Right atrium auricular region (tissue), 2 donors: ENCODE measurements at places on chromosomes 4 and X.

DNA sequence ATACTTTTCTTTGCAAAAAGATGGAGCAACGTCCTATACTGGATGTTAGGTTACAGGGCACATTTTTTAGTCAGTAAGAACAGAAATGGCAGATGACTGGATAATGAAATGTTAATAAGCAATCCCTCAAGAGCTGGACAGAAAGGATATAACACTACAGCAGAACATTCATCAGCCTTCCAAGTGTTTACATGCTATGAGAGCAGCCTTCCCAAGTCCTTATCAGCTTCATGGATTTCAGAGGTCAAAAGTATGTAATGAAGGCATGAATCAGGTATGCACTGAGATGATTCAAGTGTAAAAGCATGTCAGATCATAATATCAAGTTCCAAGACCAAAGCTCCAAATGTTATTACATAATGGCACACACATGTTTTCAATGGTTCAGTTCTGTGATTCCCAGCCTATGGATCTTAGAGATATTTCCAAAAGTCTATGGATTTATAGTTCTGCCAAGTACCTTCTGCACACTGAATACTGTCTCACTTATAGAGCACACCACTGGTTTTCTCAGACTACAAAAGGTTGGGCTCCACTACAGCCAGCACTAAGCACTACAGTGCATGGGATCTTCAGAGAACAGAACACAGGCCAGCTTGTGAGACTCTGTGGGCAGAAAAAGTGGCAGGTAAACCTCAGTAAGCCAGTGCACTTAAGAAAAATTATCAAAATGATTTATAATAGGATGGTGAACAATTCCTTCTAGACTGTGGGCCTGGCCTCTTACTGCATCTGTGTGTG, 49.2 kb downstream of the GPC4 start:
- no peak for DNase-seq

- DNase-seq, result no peak
These were observed 18.1 kb upstream of the FAM241A start for GRCh38 chr4:112127048-112127637.

- DNase-seq, result no peak
These were observed 92.8 kb downstream of the EVC2 start for GRCh38 chr4:5615496-5616075.

DNA sequence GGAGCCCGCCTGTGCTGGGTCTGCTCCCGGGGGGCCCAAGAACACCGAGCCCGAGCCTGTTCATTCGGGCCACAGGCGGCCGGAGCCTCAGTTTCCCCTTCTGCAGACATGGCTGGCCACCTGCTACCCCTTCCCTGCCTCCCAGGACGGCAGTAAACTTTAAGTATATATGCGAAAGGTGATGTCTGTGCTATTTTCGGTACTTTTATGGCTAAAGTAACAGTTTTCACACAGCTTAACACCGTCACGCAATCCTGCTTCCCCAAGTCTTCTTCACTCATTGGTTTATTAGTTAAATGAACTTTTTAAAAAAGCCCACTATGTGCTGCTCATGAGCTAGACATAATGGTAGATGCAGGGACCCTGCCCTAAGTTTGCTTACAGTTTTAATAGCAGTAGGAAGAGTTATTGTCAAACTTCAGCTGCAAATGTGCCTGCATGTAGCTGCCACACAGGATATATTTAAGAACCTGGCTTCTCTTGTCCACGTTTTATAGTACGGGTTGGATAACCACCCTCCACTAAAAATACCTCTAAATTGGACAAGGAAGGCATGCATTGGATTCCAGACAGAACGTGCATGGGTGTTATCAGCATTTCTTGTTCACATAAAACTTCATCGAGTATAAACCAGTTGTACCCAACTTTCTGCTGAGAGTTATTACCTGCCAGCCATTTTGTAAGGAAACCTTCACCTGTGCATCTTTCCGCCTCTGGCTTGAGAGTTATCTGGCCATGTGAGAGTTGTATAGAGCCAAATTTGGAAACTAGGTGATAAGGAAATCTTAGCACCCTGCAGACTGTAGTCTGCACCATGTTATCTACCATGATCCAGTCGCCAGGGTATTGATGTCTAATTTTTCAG, 741 bp downstream of the ANAPC4 start:
- no peak for DNase-seq

DNA sequence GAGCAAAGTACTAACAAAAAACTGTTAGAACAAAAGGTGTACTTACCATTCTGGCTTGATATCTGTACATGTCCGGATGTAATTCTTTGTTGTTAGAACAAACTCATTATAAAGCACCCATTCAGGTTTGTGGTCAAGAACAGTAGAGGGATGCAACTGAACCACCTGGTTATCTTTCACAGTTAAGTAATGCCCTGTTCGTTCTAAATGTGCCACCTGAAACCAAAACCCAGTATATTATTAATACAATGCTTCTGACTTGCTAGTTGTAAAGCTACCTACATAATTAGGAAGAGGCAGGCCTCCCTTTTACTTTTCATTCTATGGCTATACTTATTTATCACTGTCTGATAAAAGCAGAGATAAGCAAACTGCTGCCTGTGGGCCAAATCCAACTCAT, 54.8 kb downstream of the DHX15 start:
- DNase-seq, result no peak

DNA sequence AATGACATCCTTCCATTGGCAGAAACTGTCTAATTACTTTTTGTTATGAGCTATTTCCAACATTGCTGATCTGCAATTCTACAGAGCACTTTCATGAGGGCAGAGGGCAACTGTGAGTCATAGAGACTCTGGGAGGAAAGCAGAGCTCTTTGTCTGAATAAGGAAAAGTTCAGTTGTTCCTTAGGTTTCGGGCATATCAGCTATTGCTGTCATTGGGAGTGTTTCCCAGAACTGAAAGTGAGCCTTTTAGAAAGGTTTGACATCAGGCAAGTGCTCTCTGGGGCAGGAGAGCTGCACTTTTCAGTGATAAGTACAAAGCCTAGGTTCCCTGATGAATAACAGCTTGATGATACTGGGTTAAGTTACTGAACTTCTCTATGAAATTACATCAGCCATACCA, 119.2 kb upstream of the EDNRA start:
- DNase-seq, result no peak

DNA sequence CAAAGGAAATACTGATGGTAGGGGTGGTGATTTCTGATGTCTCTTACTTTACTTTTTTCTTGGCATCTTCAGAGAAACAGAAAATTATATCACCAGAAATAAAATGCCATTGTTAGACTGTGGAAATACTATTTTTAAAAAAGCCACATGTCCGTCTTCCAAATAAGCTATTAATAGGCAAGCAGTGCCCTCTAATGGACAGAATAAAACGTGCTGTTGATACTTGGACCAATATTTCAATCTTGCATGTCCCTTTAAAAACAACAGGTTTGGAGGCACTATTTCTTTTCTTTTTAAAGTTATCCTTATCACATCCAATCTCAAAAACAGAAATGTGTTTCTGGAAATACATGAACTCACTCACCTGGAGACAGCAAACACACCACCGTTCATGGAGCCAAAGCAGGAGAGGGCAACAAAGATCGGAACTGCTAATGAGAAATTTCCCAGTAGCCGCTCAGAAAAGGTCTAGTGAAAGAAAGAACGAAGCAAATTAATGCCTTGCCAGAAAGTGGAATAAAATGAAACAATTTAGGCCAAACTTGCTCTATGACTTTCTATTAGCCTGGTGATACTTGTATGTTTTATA, 59.2 kb downstream of the SLC7A11 start:
- no peak for DNase-seq

DNA sequence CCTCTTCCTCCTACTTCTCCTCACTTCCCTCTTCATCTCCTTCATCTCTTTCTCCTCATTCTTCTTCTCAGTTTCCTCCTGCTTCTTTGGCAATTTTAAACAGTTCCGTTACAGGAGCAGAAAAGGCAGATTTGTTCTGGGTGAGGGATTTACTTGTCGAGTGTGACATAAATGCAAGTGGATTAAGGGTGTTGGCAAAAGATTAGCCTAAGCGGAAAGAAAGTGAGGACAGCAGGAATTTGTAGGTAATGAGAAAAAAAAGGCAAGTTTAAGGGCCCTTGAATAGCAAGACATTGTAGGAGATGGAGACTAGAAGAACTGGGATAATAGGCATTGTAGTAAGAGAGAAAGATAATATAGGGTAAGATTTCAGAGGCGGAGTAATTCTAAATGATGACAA, 841.6 kb downstream of the RAPGEF2 start:
- DNase-seq, result no peak

DNA sequence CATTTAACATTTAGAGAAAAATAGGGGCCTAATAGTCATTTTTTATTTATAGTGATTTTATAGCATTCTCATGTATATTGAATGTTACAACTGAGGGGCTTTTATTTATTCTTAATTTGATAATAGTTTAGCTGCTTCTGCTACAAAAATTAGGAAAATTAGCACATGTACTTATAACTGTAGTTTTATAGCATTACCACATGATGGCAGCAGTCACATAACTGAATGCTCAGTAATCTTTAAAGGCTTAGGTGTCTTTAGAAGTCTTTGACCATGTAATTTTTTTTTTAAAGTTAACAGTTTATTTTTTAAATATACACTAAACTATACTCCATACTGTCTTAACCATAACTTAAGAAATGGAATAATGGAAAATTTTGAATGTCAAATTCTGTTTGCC, 136.6 kb downstream of the STAG2 start:
- DNase-seq, result no peak

- DNase-seq, result no peak
These were observed 111.0 kb downstream of the FRYL start for GRCh38 chr4:48669086-48669485.

DNA sequence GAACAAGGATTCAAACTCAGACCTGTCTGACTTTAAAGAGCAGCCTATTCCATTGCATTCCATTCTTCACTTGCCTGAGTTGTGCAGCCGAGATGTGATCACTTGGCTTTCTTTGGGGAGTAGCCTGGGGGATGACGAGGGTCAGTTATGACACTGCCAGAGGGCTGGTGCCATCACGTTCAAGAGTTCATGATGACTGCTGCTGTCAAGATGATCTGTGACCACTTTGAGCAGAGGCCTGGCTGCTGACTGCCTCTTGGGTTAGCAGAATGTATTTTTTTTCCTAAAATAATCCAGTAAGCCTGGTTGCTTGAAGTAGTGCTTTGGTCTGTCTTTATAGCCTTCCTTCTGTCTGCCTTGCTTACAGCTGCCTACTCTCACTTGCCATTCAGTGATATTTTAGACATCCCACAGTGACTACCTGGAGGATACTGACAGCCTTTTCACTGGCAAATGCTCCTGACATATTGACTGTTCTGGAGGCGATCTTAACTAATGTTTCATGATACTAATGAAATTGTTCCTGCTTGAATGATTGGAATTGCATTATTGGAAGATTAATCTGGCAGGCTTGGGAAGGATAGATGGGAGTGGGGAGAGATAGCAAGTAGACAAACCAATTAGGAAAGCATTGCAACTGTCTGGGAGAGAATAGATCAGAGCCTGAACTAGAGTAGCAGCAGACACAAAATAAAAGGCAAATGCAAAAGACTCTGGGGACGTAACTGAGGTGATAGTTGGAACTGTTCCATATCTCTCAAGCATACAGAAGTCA, 221.6 kb upstream of the LCORL start:
- DNase-seq, result no peak

DNA sequence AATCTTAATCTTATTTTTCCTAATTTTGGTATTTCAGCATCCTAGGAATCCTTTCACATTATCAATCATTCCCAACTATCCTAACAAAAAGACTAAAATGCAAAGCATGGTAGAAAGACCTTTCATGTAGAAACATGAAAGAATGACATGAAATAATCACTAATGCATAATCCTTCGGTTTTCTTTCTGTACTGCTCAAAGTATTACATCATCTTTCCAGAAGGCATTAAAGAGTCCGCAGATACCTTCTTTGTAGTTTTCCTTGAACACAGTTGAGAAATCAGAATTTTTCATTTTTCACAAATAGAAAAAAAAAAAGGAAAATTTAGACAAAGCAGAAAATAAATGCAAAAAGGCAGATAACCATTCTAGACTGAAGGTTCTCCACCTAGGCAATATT, 11.5 kb downstream of the RCHY1 start:
- DNase-seq, result no peak

DNA sequence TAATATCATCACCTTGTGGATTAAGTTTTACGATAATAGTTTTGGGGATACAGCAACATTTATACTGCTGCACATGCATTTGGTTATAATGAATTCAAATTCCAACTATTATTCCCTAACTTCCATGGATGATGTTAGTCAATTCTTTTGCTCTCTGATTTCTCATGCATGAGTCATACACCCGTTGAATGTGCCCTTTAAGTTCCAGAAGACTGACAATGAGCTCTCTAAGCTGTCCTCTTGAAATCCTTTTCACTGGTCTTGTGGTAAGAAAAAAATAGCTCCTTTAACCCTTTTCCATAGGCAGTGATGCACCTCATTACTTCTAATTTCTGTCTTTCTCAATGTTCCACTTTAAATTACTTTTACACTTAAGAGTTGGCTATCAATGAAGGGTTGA, 1095.2 kb upstream of the POU3F4 start:
- no peak for DNase-seq

- DNase-seq, result no peak
These were observed 72.1 kb upstream of the DOCK11 start for GRCh38 chrX:118423558-118423957.

GRCh38 chrX:49892542-49892941, 13.3 kb downstream of the USP27X start:
- DNase-seq, result no peak

- no peak for DNase-seq
These were observed 512.2 kb downstream of the PDHA2 start for GRCh38 chr4:96352051-96352517.

DNA sequence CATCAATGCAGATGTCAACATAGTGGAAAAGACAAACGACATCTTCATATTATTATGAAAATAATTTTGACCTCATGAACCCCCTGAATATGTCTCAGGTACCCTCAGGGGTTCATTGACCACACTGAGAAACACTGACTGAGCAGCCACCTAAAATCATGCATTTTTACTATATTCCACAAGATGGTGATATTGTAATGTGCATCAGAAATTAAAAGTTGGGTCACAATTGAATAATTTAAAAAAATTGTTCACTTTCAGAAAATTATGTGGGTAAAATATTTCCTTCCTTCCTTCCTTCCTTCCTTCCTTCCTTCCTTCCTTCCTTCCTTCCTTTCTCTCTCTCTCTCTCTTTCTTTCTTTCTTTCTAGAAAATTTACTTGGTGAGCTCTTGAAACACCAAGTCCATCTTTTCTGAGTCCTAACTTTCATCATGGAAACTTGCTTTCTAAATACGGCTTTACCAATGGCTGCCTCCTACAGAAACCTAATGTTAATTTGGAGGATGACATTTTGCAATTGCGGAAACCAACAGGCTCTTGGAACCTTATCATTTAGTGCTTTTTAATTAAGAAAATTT, 103.6 kb downstream of the RTL3 start:
- no peak for DNase-seq

- DNase-seq, result no peak
These were observed 39.3 kb downstream of the RNF212 start for GRCh38 chr4:1074077-1074476.

- no peak for DNase-seq
These were observed 399.6 kb upstream of the RPS6KA3 start for GRCh38 chrX:20666331-20666730.

GRCh38 chr4:112274959-112275358, 10.7 kb downstream of the TIFA start:
- no peak for DNase-seq
